GM12878 (cell line): ENCODE measurements at places on chromosomes 3 and 15. TPM values are rescaled to one million over a fixed set of nuclear protein-coding genes. Genes with fewer than 3 reads are reported as not detected.

Gene DUOXA1
- 0.08 TPM in 1 of 2 replicates, not detected in the other for total RNA-seq

Gene ASB14
- not detected in 2 replicates for total RNA-seq

Gene DGKG
- 4.7 and 6.6 TPM in 2 replicates for total RNA-seq

Gene ADCY5
- total RNA-seq = not detected in 2 replicates

Gene CAMP
- total RNA-seq = 7.5 and 7.8 TPM in 2 replicates

Gene ALS2CL
- 0.05 and 0.19 TPM in 2 replicates for total RNA-seq

Gene IL5RA
- 0.19 TPM in 1 of 2 replicates, not detected in the other for total RNA-seq

Gene FRMD4B
- total RNA-seq = 6.9 TPM in 2 replicates

Gene AGBL1
- not detected in 2 replicates for total RNA-seq

Gene ACOX2
- 0.16 TPM in 1 of 2 replicates, not detected in the other for total RNA-seq

Gene TRH
- not detected in 2 replicates for total RNA-seq

Gene EPHB1
- 1.8 and 2.2 TPM in 2 replicates for total RNA-seq

Gene TMOD2
- total RNA-seq = 13.0 and 15.2 TPM in 2 replicates

Gene TTC23
- 7.8 and 8.0 TPM in 2 replicates for total RNA-seq

Gene KLHDC8B
- 1.2 and 1.9 TPM in 2 replicates for total RNA-seq

Gene ST8SIA2
- total RNA-seq = not detected in 2 replicates

Gene OSBPL10
- total RNA-seq = 0.03 and 0.24 TPM in 2 replicates

Gene FBXO40
- total RNA-seq = not detected in 2 replicates

Gene BTBD1
- total RNA-seq = 62.0 and 70.8 TPM in 2 replicates

Gene AQP9
- total RNA-seq = 0.37 and 0.41 TPM in 2 replicates

Gene NME9
- not detected in 2 replicates for total RNA-seq

Gene ATG3
- 48.2 and 53.7 TPM in 2 replicates for total RNA-seq

Gene CYP1A1
- total RNA-seq = not detected in 2 replicates

Gene CLDN11
- total RNA-seq = 0.15 and 0.29 TPM in 2 replicates

Gene ISLR
- total RNA-seq = 1.3 and 1.7 TPM in 2 replicates

Gene COL7A1
- total RNA-seq = 0.64 and 1.9 TPM in 2 replicates

Gene CA12
- total RNA-seq = 0.10 and 0.11 TPM in 2 replicates

Gene ZPLD1
- not detected in 2 replicates for total RNA-seq

Gene LYSMD4
- total RNA-seq = 4.1 and 5.2 TPM in 2 replicates

Gene XIRP1
- total RNA-seq = 0.38 and 0.40 TPM in 2 replicates

Gene LMOD3
- 0.08 TPM in 1 of 2 replicates, not detected in the other for total RNA-seq

Gene PLAAT1
- not detected in 2 replicates for total RNA-seq

Gene FSTL1
- total RNA-seq = 1.0 and 1.7 TPM in 2 replicates

Gene EAF1
- 15.8 and 17.2 TPM in 2 replicates for total RNA-seq

Gene CCR4
- total RNA-seq = 7.9 and 8.6 TPM in 2 replicates

Gene TFG
- 56.0 and 57.5 TPM in 2 replicates for total RNA-seq

Gene SLC9C1
- total RNA-seq = not detected in 2 replicates

Gene TMEM212
- not detected in 2 replicates for total RNA-seq

Gene DNAH12
- 0.05 and 0.19 TPM in 2 replicates for total RNA-seq

Gene PLCH1
- total RNA-seq = 0.03 and 0.05 TPM in 2 replicates

Gene CAMKV
- 0.16 TPM in 1 of 2 replicates, not detected in the other for total RNA-seq

Gene MESP2
- not detected in 2 replicates for total RNA-seq

Gene TRPC1
- total RNA-seq = 0.26 and 0.35 TPM in 2 replicates

Gene SPINK8
- total RNA-seq = not detected in 2 replicates
